IMR-90 (cell line): ENCODE measurements at places on chromosomes 5 and 9. TPM values are rescaled to one million over a fixed set of nuclear protein-coding genes. Genes with fewer than 3 reads are reported as not detected.

Gene CXCL14
- total RNA-seq: under 0.01 TPM in 1 of 2 replicates, not detected in the other

Gene SHOC1
- total RNA-seq: not detected in 2 replicates

Gene OGN
- under 0.01 TPM in 1 of 2 replicates, not detected in the other for total RNA-seq

Gene CTSV
- total RNA-seq: 0.54 and 0.56 TPM in 2 replicates

Gene OR1L4
- not detected in 2 replicates for total RNA-seq

Gene GHR
- total RNA-seq: 1.1 TPM in 2 replicates

Gene IRGM
- total RNA-seq: not detected in 2 replicates

Gene MYORG
- total RNA-seq: 0.36 and 0.56 TPM in 2 replicates

Gene SOHLH1
- total RNA-seq: not detected in 2 replicates

Gene FCN1
- not detected in 2 replicates for total RNA-seq

Gene PCDHB4
- total RNA-seq: under 0.01 TPM in 1 of 2 replicates, not detected in the other

Gene IL31RA
- total RNA-seq: 0.56 and 0.90 TPM in 2 replicates
